Activated naive CD8-positive, alpha-beta T cell treated with anti-CD3 and anti-CD28 coated beads, Interleukin-2, amount 50 U/mL, for 16 hours (primary cell): ENCODE measurements at places on chromosomes 16 and 17.

- peak; percentile 71 for DNase-seq
These were observed 150.8 kb downstream of the SSH2 start for GRCh38 chr17:29778956-29779811.

DNA sequence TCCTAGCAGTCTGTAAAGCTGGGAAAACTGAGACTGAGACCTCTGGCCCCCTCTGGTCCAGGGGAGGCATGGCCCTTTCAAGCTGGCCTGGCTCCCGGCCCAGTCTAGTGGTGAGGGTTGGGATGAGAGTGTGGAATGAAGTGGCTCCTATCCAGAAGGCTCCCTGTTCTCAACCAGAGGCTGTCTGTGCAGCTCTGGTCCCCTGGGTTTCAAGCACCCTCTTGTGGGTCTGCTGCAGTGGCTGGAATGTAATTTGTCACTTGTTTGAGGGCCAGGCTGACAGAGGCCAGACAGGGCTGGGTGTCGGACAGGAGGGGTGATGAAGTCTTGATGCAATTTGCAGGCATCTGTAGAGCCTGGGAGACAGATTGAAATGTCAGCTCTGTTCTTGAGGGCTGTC is 22.1 kb upstream of the PHF12 start:
- no peak for DNase-seq

GRCh38 chr17:45221081-45222013 is at the start of gene FMNL1:
Gene FMNL1, plus strand, starts transcription at chr17:45221885. Its CDS starts 240 bp downstream, at chr17:45222125.
- no peak for DNase-seq

GRCh38 chr16:54462771-54463170 is 176.2 kb upstream of the IRX3 start:
- no peak for DNase-seq

DNA sequence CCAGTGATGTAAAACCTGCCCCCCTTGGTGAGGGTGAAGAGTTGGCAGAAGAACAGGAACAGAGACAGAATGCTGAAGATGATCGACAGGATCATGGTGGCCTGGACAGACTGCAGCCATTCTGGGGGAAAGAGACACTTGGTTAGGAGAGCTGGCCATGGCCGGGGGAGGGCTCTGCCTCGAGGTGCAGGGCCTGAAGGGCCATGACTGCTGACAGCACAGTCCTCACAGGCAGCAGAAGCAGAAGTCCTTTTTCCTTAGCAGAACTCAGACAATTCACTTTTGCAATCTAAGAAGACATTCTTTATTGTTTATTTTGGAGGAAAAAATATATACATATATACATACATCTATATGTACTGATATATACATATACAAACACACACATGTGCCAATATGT is 25.6 kb downstream of the PMP22 start:
- DNase-seq = no peak

- DNase-seq = no peak
These were observed 17.7 kb downstream of the GFOD2 start for GRCh38 chr16:67701420-67701819.

GRCh38 chr17:61837175-61838051 is 25.9 kb downstream of the BRIP1 start:
- DNase-seq = peak; percentile 2

- no peak for DNase-seq
These were observed 30.0 kb downstream of the EEF2K start for GRCh38 chr16:22235839-22236745.

- DNase-seq = no peak
These were observed at the start of gene CAPNS2 for GRCh38 chr16:55566432-55567175. Gene CAPNS2, plus strand, starts transcription at chr16:55566684. Its CDS starts 73 bp downstream, at chr16:55566757.

GRCh38 chr16:23521037-23521743 is 10.9 kb upstream of the GGA2 start:
- DNase-seq = no peak

- no peak for DNase-seq
These were observed 644 bp downstream of the NFAT5 start for GRCh38 chr16:69566240-69566980.

DNA sequence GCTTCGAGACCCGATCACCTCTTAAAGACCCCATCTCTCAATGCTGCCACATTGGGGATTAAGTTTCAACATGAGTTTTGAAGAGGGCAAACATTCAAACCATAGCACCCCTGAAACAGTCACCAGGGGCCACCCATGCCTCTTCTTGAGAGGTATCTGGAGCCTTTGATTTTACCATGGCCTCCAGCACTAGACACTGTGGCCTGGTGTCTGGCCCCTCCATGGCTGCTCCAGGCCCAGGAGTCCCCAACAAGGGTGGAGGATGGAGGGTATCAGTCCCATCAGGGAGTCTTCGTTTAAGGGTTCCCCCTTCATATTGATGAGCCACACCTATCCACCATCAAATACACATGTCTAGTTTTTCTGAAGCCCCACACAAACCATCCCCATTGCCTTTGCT is 66.5 kb upstream of the CDH5 start:
- no peak for DNase-seq

GRCh38 chr17:83199500-83200201 is 120.2 kb downstream of the METRNL start:
- no peak for DNase-seq

GRCh38 chr17:5931616-5932015 is 138.6 kb upstream of the WSCD1 start:
- no peak for DNase-seq

DNA sequence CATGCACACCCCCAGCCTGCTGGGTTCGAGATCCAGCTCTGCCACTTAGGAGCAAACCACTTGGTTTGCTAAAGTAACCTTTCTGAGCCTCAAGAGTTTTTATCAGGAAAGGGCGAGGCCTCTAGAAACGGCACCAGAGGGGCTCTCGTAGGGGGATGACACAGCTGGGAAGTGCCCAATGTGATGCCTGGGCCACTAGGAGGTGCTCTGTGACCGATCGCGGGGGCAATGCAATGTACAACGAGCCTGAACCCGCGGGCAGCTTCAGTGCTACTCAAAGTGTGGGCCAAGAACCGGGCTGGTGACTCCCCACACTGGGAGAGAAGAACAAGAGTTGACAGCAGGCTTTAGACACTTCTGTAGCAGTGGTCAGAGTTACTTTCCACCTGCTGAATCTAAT is 9.4 kb downstream of the C16orf89 start:
- DNase-seq = no peak

GRCh38 chr16:48526058-48526957 is 83.7 kb downstream of the N4BP1 start:
- no peak for DNase-seq
